Activated CD4-positive, CD25-positive, alpha-beta regulatory T cell treated with anti-CD3 and anti-CD28 coated beads, Interleukin-2, amount 50 U/mL, for 24 hours (primary cell): ENCODE measurements at places on chromosomes 5 and 9.

DNA sequence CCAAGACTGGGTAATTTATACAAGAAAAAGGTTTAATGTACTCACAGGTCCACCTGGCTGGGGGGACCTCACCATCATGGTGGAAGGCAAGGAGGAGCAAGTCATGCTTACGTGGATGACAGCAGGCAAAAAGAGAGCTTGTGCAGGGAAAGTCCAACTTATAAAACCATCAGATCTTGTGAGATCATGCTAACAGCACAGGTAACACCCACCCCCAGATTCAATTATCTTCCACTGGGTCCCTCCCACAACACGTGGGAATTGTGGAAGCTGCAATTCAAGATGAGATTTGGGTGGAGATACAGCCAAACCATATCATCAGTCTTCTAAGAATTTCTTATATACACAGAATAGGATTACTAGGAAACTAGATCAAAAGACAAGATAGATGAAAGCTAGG is 555.6 kb downstream of the PRR16 start:
- no peak for ATAC-seq

DNA sequence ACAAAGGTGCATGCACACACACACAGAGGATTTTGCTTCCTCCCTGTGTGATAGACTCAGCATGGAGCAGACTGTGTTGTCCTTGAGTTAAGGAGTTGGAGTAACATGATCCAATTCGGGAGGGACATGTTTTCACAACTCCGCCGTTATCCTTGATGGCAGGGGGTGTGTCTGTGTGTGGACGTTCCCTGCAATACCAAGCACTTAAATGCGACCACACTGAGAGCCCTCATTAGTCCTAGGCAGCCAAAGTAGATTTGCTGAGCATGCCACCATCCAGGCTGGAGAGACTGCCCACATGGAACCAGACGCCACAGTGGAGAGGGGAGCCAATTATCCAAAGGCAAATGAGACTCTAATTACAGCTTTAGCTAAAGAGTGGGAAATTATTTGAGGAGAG is 140.1 kb downstream of the DOCK2 start:
- no peak for ATAC-seq

DNA sequence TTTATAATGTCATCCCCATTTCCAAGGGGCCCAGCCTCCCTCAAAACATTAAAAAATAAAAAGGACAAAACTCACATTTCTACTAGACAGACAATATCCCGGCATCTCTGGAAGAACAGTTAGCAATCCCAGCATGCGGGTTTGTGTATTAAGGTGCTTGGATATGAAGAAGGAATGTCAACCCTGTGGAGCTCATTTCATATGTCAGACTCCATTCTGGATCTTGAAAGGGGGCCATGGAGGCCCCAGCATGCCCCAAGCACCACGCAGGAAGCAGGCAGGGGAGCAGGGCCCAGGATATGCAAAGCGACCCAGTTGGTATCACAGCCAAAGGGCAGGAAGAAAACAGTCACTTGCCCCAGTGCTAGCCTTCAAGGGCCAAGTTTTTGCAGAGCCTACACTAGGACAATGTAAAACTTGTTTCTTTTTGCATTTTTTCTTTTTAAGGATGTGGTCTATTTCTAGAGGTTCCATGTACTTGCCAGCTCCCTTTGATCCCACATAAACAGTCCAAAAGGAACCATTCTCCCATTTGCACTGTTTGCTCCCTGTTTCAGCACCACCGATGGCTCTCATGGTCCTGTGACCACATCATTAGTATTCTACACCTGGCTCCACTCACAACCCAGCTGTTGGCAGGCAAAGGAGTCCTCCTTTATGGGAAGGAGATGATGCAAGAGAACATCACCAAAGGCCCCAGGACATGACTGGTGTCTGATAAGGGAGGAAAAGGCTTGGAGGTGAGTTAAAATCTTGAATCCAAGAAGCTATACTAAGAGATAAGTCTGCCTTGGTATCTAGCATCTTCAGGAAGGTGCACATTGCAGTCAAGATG is 58.3 kb downstream of the FGF1 start:
- ATAC-seq: no peak

- ATAC-seq: no peak
Measured at GRCh38 chr9:77881111-77881510, 150.5 kb downstream of the GNAQ start.

DNA sequence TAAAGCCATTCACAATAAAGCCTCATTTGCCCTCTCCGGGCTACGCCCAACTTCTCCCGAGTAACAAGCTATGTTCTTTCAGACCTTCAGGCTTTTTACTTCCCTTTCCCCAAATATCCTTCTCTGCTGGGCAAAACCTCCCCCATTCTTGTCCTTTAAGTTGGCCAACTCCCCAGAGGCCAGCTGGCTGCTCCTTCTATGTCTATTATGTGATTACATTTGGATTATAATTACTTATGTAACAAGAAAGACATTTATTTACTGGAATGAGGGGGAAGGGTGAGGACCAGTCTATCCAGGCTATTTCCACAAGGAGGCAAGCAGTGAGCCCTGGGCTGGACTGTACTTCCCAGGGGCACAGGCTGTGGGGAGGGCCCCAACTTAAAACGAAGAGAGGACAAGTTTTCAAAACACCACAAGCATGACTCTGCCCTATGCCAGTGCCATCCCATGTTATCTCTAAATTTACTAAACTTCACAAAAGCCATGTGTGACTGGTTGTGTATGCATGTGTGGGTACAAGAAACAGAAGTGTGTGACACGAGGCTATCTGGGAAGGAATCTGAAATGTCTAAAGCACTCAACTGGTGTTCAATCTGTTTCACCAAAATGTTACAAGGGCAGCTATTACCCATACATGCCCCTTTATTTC is 84.5 kb downstream of the GNAQ start:
- ATAC-seq: no peak

DNA sequence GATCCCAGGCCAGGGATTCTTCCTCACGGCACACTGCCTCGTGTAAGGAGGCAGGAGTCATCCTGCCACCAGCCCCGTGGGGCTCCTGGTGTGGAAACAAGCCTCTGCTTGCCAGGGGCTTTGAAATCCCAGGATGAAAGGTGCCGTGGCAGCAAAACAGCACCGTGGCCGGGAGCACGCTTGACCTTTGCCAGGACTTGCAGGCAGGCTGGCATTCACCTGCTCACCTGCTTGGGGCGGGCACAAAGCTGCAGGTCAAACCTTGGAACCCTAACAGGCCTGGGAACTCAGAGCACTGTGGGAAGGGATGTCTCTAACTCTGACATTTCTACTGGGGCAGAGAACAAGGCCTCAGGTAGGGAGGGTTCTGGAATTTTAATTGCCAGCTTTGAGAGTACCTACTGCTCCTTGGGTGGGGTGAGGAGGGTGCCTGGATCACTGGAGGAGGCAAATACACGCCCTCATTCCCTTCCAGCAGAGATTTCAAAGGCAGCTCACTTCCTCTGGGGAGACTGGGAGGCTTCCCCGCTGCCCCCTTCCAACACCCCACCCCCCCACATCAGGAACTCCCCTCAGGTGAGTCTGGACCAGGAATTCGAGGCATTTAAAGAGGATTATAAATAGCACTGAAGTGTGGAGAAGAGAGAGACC is 45.6 kb upstream of the STXBP1 start:
- ATAC-seq: no peak

GRCh38 chr5:39780347-39780746 is 355.6 kb upstream of the DAB2 start:
- ATAC-seq: no peak

DNA sequence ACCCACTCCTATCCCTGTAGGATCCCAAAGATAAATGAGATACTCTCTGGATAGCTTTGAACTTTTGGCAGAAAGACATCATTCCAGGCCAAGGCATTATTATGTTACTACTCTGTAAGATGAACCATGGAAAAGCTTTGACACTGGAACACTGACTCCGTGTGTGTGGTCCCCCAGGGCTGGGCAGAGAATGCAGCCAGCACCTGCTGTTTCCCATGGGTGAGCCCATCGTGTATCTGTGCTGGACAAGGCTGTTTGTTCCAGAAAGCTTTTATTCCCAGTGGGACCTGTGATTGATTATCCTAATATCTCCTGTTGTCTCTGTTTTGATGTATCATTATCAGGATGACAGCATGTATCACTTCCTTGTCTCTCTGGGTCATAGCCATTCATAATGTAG is 254.9 kb downstream of the SAXO1 start:
- no peak for ATAC-seq

DNA sequence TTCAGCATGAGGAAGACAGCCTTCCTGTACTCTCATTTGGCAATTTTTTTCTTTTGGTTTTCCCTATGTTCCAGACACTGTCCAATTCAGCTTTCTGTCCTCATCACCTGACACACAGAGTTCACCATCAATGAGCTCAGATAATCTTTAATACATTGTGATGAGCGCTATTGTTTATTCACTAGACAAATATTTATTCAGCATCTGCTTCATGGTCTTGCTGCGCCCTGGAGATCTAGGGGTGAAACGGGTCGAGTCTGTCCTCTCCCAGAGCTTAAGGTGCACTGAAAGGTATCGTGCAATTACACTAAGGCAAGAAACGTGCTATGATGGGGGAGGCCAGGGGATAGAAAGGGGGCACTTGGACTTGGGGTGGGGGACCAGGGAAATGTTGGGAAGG is 281.6 kb downstream of the ZSWIM6 start:
- ATAC-seq: no peak

GRCh38 chr9:79664375-79664831 is 92.6 kb downstream of the TLE4 start:
- ATAC-seq: no peak

DNA sequence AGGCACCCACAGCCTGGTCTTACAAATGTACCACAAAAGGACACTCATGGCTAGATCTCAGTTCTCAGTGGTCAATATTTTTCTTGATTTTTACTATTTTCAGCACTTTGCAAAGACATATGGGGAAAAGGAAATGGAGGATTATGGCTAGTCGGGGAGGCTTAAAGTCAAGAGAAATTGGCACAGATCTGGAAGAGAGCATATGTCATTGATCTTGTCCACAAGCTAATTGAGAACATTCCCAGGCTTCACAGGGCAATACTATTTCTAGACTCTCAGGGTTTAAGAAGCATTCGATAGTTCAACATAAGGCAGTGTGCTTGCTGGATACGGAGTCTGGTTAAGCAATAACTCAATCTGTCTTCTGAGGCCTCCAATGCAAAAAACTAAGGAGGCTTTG is 285.8 kb downstream of the ZNF608 start:
- no peak for ATAC-seq

DNA sequence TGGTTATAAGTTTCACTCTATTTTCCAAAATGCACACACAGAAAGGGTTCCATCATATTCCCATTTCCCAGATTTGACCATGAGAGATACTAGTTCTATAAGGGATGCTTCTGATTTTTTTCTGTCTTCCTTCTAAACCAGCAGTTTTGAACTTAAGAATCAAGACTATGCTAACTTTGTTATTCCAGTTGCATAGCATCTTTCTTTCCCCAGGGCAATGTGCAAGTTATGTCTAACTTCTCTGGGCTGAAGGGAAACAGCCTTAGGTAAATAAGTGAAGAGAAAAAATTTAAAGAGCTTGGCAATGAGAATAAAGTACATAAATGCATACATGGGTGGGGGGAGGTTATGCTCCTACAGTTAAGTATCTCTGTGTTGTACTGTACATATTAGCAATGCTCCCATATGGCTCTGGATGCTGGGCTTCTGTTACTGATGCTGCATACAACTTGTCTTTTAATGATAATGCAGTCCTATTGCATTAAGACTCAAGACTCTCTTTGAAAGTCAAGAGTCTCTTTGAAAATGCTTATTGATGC is 125.8 kb upstream of the SLC12A2 start:
- ATAC-seq: no peak

- ATAC-seq: no peak
Measured at GRCh38 chr5:17022296-17022695, 86.2 kb upstream of the MYO10 start.

GRCh38 chr9:92165484-92165883 is 50.3 kb upstream of the SPTLC1 start:
- no peak for ATAC-seq

- no peak for ATAC-seq
Measured at GRCh38 chr5:78720227-78720985, 71.8 kb upstream of the LHFPL2 start.

DNA sequence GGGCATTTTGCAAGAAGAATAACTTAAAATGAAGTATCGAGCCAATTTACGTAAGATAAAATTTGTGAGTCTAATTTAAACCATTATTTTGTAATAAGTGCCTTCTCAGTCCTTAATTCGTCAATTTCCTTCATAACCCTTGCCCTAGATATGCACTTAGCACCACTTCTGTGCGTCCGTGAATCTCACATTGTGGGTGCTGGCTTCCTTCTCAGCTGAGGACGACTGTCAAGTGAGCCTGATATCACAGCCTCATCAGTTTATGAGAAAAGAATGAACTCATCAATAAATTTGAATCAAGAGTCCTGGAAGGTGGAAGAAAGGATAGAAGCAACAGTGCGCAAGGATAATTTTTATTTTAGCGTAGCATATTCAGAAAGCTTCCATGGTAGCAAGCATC is 64.5 kb downstream of the MARCHF11 start:
- ATAC-seq: no peak

GRCh38 chr5:42745426-42745825 is 11.2 kb upstream of the CCDC152 start:
- no peak for ATAC-seq

- ATAC-seq: no peak
Measured at GRCh38 chr5:55231919-55232270, 1.5 kb downstream of the CCNO start.

DNA sequence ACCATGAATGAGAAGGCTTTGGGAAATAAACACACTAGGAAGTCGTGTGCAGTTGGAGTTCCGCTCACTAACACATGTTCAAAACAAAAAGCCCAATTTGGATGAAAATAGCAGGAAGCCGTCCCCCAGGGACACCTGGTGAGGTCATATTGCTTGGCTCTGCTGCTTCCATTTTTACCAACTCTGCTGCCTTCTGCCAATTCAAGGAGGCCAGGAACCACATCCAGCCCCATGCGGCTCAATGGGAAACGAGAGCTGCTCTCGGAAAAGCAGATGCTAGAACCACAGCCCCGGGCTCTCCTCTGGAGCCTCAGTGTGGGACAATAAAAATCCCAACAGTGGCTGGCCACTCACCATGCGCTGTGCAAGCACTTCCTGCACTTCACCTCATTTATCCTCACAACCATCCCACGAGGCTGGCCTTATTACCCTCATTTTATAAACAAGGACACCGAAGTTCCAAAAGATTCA is 13.4 kb downstream of the ADAM19 start:
- ATAC-seq: no peak

- peak; percentile 55 for ATAC-seq
Measured at GRCh38 chr9:77883133-77883532, 148.5 kb downstream of the GNAQ start.

DNA sequence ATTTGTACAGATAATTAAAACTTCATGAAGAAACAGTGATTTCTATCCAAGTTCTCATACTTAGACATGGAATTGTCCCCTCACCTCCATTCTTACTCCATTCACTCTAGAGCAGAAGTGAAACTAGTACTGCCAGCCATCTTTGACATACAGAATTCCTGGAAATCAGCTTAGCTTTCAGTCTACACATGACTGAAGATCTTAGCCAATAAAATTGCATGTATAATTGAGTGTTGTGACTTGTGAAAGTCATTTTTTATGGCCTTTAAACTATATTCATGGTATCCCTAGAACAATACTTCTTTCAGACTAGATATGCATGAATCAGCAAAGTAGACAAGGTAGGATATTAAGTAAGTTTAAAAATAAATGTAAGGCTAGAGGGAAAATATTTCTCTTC is 705.2 kb upstream of the ZNF608 start:
- no peak for ATAC-seq
